ENCODE measurements at places on chromosomes 4 and X. TPM values are rescaled to one million over a fixed set of nuclear protein-coding genes. Genes with fewer than 3 reads are reported as not detected.

GRCh38 chrX:136168929-136169735 lies 21.8 kb downstream of the FHL1 start:
- H3K4me1 ChIP-seq: peaks cover 3% of the 10 kb centered on the region
- no peak overlapping the region for H3K4me3 ChIP-seq
- H3K27ac ChIP-seq: no peak overlapping the region
- DNase-seq: peak; percentile 43
- H3K27me3 ChIP-seq: no peaks in the 10 kb centered on the region

DNA sequence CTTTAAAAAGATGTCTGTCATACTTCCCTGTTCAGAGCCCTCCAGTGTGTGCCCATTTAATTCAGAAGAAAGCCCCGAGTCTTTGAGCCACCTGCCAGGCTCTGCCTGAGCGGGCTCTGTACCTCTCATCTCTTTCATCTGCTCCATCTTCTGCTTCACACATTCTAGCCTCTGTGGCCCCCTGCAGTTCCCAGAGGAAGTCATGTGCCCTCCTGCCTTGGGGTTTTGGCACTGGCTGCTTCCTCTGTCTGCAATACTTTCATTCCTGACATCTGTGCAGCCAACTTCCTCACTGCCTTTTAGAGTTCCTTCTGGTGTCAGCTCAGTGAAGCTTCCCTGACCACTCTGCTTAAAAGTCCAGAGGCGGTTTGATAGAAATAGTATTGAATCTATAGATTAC lies 6.2 kb upstream of the STK32B start:
- DNase-seq: no peak
- H3K4me1 ChIP-seq: no peaks in the 10 kb centered on the region
- no peaks in the 10 kb centered on the region for H3K27me3 ChIP-seq
- no peaks in the 10 kb centered on the region for H3K36me3 ChIP-seq
- H3K27ac ChIP-seq: no peak overlapping the region

DNA sequence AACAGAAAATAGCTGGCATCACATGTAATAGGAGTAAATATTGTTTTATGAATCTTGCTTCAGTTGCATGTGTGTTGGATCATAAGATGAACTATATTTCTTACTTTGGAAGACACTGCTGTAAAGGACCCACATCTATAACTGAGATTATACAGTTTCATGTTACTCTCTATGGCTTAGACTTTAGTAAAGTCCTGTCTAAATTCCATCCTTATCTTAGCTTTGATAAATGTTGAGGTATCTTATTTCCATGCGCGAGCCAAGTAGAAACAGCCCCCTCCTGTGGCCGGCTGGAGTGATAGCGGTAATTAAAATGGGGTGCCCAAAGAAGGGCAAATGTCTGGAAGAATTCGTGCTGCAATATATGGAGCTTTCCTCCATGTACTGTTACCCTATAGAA lies 43.0 kb downstream of the CCDC158 start:
- no peak overlapping the region for H3K27ac ChIP-seq
- no peak overlapping the region for H3K4me3 ChIP-seq
- peak; percentile 63 for DNase-seq
- H3K27me3 ChIP-seq: no peaks in the 10 kb centered on the region
- H3K36me3 ChIP-seq: no peaks in the 10 kb centered on the region
- H3K4me1 ChIP-seq: peaks cover 6% of the 10 kb centered on the region

DNA sequence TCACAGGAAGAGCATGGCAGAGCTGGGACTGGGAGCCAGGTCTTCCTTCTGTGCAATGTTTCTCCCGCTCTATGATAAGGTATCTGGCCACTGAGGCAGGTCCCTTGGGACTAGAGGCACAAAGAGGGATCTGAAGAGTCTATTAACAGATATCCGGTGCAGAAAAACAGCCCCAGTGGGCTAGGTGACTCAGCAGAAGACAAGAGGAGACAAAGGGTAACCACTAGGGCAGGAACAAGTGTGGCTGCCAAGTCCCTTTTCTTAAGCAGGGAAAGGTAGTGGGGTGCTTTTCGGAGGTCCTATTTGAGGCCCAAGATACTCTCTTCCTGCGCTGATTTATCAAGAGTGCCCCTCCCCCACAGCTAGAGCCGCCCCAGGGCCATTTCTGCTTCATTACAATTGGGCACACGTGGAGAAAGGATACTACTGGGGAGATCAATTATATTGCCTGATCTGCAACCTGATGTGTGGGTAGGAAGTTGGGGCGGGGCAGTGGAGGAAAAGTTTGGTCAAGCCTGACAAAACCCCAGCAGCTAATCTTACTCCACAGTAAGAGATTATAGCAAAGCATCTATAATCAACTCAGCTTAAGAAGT lies at the start of gene DGAT2L6:
Gene DGAT2L6, plus strand, starts transcription at position 546 of the 596 bp plus-strand sequence. CDS start 100 bp downstream, outside the sequence.
- no peaks in the 10 kb centered on the region for H3K36me3 ChIP-seq
- no peak within 1 kb of the TSS for H3K27ac ChIP-seq
- H3K4me1 ChIP-seq: peaks cover 4% of the 10 kb centered on the region
- H3K4me3 ChIP-seq: no peak within 1 kb of the TSS

Gene TLR7
- total RNA-seq: not detected

DNA sequence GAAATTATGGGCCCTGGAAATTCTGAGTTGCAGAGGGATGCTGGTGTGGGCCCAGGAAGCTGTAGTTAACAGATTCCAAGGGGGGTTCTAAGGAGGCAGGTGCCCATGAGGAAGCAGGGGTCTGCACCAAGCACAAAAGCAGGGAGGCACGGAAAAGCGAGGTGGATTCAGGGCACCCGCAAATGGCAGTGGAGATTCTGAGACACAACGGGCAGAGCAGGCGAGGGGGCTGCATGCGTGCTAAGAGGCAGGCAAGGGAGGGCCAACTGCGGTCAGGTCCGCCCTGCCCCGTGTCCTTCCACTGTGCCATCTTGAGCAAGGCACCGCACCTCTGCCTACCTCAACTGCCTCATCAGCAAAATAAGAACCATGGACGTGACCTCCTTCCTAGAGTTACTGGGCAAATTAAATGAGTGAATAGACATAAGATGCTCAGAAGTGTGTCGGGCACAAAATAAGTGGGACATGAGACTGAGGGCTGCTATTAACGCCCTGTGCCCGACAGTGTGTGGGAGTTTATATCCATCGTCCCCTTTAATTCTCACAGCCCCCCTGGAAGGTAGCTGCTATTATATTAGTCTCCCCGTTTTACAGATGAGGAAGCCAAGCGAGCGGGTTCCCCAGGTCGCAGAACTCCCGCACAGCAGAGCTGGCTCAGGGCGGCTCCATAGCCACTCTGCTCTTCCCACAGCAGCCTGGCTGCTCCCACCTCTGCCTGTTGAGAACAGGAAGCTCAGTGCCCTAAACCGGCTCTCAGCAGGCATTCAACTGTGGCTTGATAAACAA lies 67.6 kb downstream of the PPP2R2C start:
- H3K27me3 ChIP-seq: no peaks in the 10 kb centered on the region
- no peaks in the 10 kb centered on the region for H3K4me1 ChIP-seq
- H3K36me3 ChIP-seq: no peaks in the 10 kb centered on the region
- DNase-seq: no peak

DNA sequence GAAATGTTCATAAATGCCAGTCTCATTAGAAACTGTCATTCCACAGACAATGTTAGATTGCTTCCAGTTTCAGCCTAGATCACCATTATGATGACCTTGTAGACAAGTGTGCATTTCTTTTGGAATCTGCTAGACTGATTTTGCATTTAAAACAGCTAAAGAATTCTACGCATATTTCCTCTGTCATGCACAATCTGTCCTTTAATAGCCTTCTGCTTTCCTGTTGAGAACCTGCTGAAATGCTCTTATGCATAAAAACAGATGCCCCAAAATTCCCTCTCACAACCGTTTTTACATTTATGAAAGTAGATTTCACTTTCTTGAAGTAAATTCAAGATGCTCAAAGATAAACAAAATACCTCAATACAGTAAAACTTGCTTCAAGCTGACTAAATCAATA lies 673.3 kb downstream of the GALNTL6 start:
- H3K36me3 ChIP-seq: no peaks in the 10 kb centered on the region
- no peak for DNase-seq
- no peaks in the 10 kb centered on the region for H3K27me3 ChIP-seq

Gene ZFP92
- total RNA-seq: 0.41 TPM
